Common myeloid progenitor, CD34-positive (primary cell): ENCODE measurements at places on chromosomes 16 and 17.
A peak's percentile ranks its signal among the peaks of the same experiment; 100 is the strongest.

GRCh38 chr16:12474806-12475410 is 328.8 kb downstream of the CPPED1 start:
- no peak for DNase-seq

DNA sequence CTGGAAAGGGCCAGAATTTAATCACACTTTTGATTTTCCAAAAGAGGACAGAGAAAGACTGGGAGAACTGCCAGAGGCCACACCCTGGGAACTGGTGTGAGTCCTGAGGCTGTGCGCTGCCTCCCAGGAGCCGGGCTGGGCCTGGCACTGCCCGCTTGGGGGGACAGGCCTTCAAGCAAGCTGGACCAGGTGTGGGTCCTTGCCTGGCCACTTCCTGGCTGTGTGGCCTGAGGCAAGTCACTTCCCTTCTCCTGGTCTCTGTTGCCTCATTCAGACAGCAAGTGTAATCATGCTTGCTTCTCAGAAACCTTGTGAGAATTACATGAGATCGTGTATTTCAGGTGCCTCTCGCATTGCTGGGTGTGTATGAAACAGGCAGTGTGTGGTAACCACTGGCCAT is 143.0 kb downstream of the SNX29 start:
- no peak for DNase-seq

DNA sequence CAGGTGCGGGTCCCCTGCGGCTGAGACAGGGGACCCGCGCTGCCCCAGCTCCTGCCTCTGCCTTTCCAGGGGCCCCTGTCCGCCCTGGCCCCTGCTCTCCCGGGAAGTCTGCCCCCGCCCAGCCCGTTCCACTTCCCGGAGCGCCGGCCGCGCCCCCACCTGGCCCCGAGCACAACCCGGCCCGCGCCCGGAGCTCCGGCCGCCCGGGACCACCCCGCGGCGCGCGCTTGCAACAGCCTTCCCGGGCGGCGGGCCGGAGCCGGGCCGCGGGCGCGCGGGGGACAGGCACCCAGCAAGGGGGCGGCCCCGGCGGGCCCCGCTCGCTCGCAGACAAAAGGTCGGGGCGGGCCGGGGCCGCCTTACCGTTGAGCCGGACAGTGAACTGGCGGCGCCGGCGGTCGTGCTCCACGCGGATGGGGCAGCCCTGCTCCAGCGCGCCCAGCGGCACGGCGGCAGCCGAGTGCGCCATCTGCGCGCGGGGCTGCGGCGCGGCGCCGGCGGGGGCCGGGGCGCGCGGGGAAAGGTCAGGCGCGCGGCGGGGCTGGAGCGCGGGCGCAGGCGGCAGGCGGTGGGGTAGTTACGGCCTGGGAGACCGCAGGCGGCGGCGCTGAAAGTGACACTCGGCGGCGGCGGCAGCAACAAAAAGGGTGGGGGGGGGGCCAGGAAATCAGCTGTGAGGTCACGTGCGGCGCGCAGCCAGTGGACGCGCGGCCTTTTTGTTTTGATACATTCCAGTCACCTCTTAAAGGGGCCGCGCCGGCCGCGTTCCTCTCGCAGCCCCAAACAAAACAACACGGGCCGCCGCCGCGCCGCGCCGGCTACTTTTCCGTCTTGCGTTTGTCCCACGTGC is at the start of gene NATD1:
Gene NATD1, minus strand, starts transcription at position 615 of the 850 bp plus-strand sequence. Its CDS starts 146 bp downstream, at position 469.
- DNase-seq: peak; percentile 81

DNA sequence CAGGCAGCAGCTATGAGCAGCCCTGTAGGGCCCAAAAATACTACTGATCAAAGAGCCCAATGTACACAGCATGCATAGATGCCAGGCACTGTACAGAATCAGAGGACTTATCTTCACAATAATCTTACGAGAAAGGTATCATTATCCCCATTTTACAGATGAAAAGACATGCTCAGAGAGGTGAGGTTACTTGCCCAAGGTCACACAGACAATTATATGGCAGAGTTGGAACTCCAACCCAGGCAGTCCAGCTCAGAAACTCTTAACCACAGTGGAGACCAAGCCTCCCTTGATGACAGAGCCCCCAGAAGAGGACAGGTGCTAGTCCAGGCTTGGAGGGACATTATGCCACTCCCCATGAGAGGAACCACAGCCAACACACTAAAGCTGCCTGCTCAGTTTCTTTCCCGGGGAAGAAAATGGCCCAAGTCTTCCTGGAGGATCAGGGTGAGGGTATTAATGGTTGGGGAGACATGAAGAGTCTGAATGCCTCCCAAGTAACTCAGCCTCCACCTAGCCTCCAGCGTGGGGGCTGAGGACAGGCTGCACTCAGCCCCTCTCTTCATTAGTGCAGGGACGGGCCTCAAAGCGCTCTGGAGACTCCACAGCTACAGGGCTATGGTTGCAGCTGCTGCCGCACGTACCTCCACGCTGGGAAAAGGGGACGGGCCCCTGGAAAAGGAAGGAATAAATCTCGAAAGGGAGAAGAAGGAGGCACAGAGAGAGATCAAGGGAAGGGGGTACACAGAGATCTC is 826 bp downstream of the UNC119 start:
- DNase-seq: no peak

DNA sequence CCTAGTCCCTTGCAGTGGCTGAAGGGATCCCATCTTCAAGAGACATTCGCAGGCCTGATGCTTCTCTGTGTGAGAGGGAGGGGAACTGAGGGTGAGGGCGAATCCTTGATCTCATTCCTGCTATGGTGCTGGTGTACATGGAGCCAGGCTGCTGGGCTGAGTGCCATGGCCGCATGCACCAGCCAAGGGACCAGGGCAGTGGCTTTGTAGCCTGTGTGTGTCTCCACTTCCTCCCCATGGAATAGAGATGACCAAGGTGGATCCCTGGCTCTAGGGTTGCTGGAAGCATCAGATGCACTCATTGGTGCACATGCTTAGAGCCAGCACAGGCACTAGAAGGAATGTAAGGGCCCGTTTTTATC is 195.0 kb downstream of the FOXL1 start:
- DNase-seq: no peak

DNA sequence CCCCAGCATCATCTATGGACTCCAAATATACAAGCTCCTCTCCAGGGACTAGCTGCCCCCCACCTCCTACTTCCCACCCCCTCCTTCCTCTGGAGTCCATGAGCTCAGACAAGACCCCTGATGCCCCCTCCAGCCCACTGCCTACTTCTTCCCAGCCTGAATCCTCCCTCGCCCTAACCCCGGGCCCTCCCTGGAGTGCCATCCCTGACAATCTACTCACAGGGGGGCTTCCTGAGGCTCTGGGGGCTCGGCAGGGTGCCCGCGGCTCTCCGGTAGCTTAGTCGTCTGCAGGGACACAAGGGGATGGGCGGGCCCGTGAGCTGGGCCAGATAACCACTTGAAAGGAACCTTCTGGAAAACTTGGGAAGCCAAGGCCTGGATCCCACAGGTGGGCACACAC is 15.1 kb downstream of the MPP3 start:
- no peak for DNase-seq
